Right hindlimb (tissue), 1 donor: ENCODE measurements at places on chromosomes 6 and 20.

DNA sequence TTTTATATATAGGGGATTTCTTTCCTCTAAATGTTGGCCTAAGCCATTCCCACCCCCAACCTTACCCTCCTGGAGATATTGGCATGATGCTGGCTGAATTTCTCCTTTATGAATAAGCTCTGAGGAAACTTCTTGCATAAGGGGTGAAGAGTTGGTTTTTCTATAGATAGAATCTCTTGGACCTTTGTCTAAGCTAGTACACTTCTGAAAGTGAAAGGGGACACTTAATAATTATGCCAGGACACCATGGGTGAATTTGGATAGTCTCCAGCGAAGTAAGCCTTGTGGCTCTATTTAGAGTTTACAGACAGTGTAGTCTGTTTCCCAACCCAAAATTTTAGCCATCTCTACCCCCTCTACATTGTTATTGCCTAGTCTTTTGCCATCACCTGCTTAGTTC is 27.1 kb upstream of the FABP7 start:
- DNase-seq, result no peak

GRCh38 chr6:116011520-116011919 is 49.2 kb downstream of the FRK start:
- DNase-seq, result no peak

- no peak for DNase-seq
Observed at GRCh38 chr20:53346335-53346648, 247.3 kb downstream of the ZNF217 start.

GRCh38 chr6:160429620-160429895 is 81.4 kb downstream of the SLC22A3 start:
- no peak for DNase-seq

- DNase-seq, result no peak
Observed at GRCh38 chr6:84424956-84425355, 197.5 kb upstream of the CEP162 start.

- no peak for DNase-seq
Observed at GRCh38 chr20:17765584-17765983, 65.8 kb downstream of the BANF2 start.

DNA sequence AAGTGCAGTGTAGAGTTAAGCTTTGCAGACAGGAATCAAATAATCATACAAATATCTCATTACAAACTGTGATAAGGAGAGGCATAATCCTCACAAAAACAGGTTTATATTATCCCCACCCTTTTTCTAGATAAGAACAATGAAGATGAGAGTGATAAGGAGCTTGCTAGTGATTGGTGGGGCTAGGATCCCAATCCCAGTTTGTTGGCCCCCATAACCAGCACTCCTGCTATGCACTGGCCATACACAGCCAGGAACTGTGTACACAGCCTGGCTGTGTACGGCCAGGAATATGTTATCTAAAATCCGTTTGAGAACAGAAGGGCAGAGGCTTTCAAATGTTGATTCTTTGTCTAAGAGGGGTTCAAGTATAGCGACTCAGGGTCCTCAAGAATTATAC is 180.6 kb downstream of the EYA2 start:
- DNase-seq, result no peak

- DNase-seq, result no peak
Observed at GRCh38 chr6:32908897-32909296, 31.9 kb downstream of the HLA-DMB start.

GRCh38 chr20:46494077-46494476 is 19.3 kb downstream of the ZNF334 start:
- DNase-seq, result no peak

DNA sequence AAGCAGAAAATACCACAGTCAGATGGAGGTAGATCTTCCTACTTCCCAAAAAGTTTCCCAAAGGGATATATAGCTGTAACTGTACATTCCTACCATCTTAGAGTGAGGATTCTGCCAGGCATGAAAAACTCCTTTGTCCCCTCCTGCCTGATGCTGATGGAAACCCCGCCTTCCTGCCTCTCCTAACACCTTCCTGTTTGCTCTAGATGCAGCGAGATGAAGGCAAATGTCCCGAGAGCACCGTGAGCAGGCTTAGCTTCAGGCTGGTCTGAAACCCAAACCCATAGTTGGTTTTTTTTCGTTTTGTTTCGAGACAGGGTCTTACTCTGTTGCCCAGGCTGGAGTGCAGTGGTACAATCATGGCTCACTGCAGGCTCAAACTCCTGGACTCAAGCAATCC is 55.6 kb downstream of the MYB start:
- DNase-seq, result no peak

- no peak for DNase-seq
Observed at GRCh38 chr6:3350252-3350796, 91.6 kb downstream of the PSMG4 start.

- DNase-seq, result no peak
Observed at GRCh38 chr6:52983159-52983848, 11.8 kb downstream of the GSTA4 start.

GRCh38 chr20:4593149-4593525 is 128.6 kb upstream of the PRND start:
- DNase-seq, result no peak

- DNase-seq, result no peak
Observed at GRCh38 chr20:51487076-51487475, 55.4 kb downstream of the NFATC2 start.

GRCh38 chr6:121884091-121884490 is 448.6 kb downstream of the GJA1 start:
- DNase-seq, result no peak

- DNase-seq, result peak; percentile 49
Observed at GRCh38 chr6:12472601-12473038, 182.5 kb downstream of the EDN1 start.

DNA sequence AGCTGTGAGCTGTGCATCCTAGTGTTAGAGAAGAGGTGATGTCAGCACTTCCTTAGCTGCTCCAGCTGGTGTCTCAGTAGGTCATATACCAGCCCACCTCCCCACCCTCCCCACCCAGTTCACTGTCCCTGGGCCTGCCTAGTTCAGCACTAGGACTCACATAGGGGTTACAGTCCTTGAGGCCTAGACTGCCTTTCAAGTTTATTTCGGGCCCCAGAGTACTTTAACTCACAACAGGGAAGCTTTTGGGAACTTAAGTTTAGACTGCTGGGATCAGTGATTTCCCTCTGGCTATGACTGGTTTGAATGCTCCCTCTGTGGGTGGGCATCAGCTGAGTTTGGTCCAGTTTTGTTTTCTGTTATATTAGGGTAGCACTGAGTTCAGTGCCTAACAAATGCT is 139.2 kb upstream of the MMS22L start:
- no peak for DNase-seq

DNA sequence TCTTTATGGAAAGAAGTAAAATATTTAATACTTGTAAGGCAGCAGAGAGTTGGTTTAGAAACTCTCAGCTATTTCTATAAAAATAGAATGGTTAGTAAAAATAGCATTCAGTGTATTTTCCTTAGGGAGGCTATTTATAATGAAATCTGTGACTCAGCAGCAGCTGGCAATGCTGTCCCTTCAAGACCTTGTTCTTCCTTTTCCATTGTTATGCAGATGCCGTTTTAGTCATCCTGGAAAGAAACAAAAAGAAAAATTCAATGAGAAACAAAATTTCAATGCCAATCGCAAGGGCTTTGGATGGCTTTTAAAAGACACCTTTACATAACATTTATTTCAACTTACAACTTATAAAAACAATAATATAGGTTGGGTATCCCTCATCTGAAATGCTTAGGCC is 17.5 kb downstream of the MPC1 start:
- DNase-seq, result no peak

GRCh38 chr6:164266851-164267250 is 852.3 kb downstream of the QKI start:
- DNase-seq, result no peak

GRCh38 chr6:52635049-52635577 is 35.8 kb upstream of the TMEM14A start:
- DNase-seq, result no peak

DNA sequence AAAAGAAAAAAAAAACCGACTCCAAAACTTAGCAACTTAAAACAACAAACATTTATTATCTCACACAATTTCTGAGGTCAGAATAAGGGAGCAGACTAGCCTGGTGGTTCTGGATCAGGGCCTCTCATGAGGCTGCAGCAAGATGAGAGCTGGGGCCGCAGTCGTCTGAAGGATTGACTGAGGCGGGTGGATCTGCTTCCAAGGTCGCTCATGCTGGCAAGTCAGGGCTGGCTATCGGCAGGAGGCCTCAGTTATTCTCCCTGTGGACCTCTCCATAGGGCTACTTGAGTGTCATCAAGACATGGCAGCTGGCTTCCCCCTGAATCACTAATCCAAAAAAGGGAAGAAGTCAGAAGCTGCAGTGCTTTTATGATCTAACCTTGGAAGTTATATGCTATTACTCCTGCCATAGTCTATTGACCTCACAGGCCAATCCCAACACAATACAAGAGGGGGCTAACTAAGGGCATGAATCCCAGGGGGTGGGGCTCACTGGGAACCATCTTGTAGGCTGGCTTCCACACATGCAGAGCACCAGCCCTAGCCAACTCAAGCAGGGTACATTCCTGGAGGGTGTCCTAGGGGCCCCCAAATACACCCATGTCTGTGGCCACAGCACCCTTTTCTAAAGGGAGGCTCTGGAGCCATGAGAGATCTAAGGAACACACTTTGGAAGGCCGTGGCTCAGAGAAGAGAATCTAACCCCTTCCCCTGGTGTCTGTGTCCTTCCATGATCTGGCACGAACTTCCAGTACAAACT is 11.3 kb downstream of the EBF4 start:
- no peak for DNase-seq

DNA sequence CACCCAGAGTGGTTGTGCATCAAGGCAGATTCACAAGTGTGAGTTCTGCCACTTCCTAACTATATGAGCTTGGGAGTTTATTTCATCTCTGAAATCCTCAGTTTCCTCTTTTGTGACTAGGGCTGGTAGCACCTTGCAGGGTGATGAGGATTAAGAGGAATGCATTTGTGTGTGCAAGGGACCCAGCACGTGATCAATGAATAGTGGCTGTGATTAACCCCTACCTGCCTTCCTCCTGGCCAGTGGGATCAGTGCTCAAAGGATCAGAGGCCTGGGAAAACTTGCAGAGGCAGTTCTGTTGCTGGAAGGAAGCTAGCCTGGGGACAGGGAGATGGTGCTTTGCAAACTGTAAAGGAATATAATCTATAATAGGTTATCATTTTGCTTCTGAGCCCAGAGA is 7.3 kb downstream of the SDC4 start:
- no peak for DNase-seq
